ENCODE measurements at places on chromosomes 12 and 14.

GRCh38 chr12:124813782-124814181 lies 49.9 kb downstream of the SCARB1 start:
- DNase-seq, result no peak

GRCh38 chr12:66361703-66362102 lies 59.4 kb downstream of the HELB start:
- DNase-seq, result no peak

DNA sequence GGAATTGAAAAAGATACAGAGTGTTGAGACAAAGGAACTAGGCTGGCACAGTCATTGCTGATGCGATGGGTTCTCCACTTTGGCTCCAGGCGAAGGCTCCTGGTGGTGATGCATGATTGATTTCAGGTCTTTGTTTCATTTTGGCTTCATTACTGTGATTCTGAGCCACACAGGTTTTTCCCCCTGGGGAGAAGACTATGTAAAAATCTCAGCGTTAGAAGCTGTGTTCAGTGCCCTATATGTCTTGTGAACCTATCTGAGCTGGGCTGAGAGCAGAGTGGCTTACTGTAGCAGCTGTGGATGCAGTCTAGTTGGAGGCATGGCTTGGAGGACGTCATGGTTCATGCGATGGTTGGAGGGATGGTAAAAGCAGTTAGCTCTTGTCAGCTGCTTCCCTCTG lies 54.0 kb downstream of the GPATCH2L start:
- no peak for DNase-seq

DNA sequence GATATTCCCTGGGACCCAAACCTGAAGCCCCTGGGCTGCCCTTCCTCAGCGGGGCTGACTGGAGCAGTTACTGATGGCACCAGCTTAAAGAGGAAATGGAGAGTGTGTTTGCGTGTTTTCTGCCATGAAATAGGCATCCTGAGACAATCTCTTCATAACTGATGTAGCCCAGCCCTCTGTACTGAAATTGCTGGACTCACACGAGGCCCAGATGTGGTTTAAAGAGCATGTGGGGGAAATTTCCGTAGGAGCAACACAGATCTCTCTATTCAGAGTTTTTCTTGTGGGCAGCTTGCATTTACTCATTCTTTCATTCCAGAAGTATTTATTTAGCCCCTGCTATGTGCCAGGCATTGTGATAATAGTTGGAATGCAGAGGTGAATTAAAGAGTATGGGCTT lies 782.1 kb upstream of the TBX3 start:
- no peak for DNase-seq

- DNase-seq, result no peak
These were observed 511.0 kb downstream of the TMEM121 start for GRCh38 chr14:106037380-106037779.
